ENCODE measurements at places on chromosomes 2 and 18.

- H3K4me1 ChIP-seq: peaks cover 62% of the 10 kb centered on the region
- no peak for DNase-seq
Measured at GRCh38 chr2:3285901-3286645, 91.5 kb downstream of the EIPR1 start.

DNA sequence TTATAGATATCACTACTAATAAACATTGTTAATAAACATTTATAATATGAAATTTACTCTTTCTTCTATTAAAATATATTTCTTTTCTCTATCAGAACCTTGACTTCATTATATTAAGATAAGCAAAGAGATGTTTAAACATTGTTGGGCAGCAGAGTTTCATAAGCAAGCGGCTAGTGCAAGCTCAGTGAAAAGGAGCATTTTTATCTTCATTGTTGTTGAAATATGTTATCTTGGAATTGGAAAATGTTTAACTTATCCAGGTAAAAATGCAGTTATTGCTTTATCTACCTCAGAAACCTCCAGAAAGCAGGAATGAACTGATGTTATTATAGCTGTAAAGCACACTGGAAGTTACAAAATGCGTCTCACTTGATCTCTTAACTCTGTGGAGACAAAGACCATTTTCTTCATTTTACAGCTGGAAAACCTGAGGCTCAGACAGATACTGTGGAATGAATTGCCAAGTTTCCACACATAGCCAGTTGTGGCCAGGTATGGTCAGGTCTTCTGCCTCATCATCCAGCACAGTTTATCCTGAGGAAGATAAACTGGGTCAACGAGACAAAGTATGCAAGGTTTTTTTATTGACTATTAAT lies 934.6 kb upstream of the FAM98A start:
- H3K27ac ChIP-seq: no peak overlapping the region
- no peaks in the 10 kb centered on the region for H3K4me1 ChIP-seq
- no peaks in the 10 kb centered on the region for H3K36me3 ChIP-seq
- no peak overlapping the region for H3K4me3 ChIP-seq
- no peak for DNase-seq

- peaks cover 4% of the 10 kb centered on the region for H3K4me1 ChIP-seq
- no peak overlapping the region for H3K27ac ChIP-seq
- H3K36me3 ChIP-seq: no peaks in the 10 kb centered on the region
- no peak overlapping the region for H3K4me3 ChIP-seq
- H3K27me3 ChIP-seq: no peaks in the 10 kb centered on the region
Measured at GRCh38 chr2:144201868-144202468, 318.0 kb downstream of the ZEB2 start.

GRCh38 chr18:76353500-76353899 lies 141.5 kb downstream of the ZNF516 start:
- DNase-seq: no peak
- H3K27ac ChIP-seq: no peak overlapping the region
- no peak overlapping the region for H3K4me3 ChIP-seq
- H3K4me1 ChIP-seq: peaks cover 30% of the 10 kb centered on the region
- peaks cover 71% of the 10 kb centered on the region for H3K36me3 ChIP-seq

All from nephron progenitor cell (in vitro differentiated cells).